Stimulated activated CD4-positive, alpha-beta T cell treated with anti-CD3 and anti-CD28 coated beads, Interleukin-1b, Interleukin-23, amount 100 ng/mL, for 1 hour (primary cell): ENCODE measurements at places on chromosomes 16 and 17.

- no peak for DNase-seq
Measured at GRCh38 chr17:17232303-17232621, 4.7 kb downstream of the FLCN start.

DNA sequence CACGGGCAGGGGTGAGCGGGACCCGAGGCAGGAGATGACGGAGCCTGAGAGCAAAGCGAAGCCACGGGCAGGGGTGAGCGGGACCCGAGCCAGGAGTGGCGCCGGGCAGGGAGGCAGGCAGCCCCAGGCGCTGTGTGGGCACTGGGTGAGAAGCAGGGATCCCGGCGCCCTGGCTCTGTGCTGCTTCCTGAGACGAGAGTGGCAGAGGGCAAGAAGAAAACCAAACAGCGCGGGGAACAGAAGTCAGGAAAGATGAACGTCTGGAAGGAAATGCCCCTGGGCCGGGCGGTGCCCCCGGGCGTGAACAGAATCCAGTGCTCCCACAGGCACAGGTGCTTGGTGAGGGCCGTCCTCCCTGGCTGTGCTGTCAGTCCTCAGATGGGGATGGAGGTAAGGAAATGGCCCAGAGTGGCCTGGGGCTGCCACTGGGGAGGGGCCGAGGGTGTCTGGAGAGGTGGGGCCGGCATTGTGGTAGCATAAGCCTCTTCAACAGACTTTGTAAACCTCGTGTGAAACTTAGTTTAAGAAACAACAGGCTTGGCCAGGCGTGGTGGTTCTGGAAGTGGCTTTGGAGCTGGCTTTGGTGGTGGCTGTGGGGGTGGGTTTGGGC is 9.8 kb downstream of the ASPSCR1 start:
- DNase-seq: no peak

GRCh38 chr17:56727876-56728617 is 105.7 kb downstream of the C17orf67 start:
- DNase-seq: no peak

DNA sequence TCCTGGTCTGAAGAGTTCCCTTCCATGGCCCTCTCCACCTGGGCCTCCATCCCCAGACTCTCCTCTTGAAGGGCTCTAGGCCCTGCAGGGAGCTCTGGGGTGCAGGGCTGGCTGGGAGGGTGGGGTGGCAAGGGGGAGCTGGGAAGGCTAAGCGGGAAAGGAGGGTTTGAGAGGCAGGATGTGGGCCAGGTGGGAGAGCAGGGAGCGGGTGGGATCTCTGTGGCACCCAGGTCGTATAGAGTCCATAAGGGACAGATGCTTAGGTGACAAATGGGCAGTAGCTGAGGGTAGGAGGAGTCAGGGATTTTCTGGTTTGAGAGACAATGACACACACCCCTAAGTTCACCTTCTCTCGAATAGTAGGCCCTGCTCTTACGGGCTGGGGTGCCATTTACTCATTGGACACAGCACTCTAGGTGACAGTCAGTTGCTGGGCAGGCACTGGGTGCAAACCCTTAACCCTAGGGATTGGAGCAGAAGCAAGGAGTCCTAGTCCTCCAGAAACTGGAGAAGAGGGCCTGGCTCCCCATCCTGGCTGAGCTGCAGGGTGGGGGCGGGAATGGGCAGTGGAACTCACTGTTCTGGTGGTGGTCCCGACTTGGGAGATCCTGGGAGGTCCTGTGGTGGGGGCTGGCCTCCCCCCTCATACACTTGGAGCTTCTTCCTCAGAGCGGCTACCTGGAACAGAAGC is 15.3 kb downstream of the KIF18B start:
- DNase-seq: no peak

DNA sequence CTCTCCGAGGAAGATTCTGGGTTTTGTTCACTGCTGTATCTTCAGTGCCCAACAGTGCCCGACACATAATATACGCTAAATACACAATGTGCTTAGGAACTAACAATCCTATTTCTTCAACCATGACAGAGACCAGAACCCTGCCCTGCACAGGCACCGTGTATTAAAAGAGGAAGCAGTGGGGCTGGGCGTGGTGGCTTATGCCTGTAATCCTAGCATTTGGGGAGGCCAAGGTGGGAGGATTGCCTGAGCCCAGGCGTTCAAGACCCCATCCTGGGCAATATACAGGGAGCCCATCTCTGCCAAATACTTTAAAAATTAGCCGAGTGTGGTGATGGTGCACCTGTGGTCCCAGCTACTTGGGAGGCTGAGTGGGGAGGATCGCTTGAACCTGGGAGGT is 19.3 kb downstream of the ARL2BP start:
- no peak for DNase-seq

DNA sequence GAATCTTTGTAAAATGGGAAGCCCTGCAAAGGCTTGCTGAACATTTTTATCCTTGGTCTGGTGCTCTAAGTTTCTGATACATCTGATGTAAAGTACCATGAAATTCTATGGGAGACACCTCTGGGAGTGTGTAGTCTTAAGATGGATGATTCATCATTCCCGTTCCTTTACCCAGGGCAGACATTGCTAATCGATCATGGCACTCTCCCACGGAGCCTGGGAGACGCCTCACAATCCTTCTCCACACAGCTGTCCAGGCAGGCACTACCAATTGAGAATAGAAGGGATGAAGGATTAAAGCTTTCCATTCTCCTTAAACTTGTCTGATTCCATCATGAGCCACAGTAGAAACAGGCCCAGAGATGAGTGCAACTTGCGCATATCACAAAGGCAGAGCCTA is 144.8 kb downstream of the GSG1L start:
- no peak for DNase-seq

- DNase-seq: no peak
Measured at GRCh38 chr17:48123111-48123510, 15.5 kb downstream of the SNX11 start.

- DNase-seq: no peak
Measured at GRCh38 chr16:64545768-64546167, 576.1 kb downstream of the CDH11 start.

DNA sequence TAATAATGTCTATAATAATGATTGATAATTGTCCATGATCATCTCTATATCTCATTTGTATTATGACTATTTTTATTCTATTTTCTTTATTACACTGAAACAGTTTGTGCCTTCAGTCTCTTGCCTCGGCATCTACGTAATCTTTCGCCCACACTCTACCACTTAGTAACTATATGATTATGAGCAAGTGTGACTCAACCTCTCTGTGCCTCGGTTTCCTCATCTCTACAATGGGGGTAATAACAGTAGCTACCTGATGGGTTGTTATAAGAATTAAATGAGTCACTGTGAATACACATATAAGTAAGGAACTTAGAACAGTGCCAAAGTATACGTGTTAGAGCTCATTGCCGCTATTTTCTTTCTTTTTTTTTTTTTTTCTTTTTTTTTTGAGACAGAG is 3.7 kb upstream of the SLC16A11 start:
- no peak for DNase-seq

GRCh38 chr17:77548967-77549366 is 408.2 kb downstream of the SEC14L1 start:
- no peak for DNase-seq

DNA sequence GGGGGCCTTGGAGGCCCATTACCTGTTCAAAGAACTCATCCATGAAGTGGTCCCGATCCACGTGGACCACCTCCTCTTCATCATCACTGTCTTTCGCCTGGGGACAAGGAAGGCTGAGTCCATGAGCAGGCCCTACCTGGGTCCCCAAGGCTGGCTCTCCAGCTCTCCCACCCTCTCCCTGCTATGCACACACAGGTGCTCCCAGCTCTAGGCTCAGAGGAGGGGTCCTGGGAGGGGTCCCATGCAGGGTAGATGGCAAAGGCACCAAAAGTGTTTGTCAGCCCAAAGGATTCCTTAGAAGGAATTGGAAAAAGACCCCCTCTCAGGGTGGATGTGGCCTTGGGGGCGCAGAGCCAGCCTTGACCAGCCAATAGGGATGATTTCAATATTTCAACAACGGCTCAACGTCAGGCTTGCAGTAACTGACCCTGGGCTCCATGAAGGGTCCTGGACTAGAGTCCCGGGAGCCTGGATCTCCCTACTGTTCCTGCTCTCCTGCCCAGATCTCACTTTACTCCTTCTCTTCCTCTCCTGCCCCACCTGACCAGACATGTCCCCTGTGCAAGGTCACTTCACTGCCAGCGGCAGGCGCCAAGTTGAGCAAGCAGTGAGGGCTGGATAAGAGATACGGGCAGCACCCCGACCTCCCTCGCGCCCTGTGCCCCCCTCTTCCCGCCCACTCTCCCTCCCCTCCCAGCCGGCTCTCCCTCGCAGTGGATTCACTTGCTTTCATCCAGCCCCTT is 8.8 kb downstream of the STX1B start:
- no peak for DNase-seq

GRCh38 chr16:66245868-66246267 is 120.6 kb upstream of the CDH5 start:
- no peak for DNase-seq

DNA sequence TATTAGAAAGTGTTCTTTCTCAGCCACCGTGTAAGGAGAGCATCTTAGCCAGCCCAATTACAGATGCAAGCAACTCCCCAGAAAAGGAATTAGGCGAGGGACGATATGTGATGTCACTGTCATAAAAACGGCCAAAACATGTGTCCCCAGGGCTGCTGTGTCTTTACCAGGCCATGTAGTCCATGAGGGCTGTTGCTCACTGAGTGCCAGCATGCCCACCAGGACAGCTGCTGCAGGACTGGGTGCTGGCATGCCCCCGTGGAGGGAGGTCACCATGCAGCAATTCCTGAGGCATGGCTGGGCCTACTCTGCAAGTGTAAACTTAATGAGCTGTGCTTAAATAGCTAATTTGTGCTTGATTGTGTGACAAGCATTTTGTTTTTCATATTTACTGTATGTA is 156.9 kb downstream of the LGALS9B start:
- no peak for DNase-seq

GRCh38 chr16:35823342-35823741 is 2363.9 kb downstream of the TP53TG3F start:
- DNase-seq: no peak

GRCh38 chr16:74738816-74739215 is 35.8 kb downstream of the FA2H start:
- no peak for DNase-seq

GRCh38 chr17:72613806-72614292 is 478.6 kb downstream of the SLC39A11 start:
- DNase-seq: no peak

DNA sequence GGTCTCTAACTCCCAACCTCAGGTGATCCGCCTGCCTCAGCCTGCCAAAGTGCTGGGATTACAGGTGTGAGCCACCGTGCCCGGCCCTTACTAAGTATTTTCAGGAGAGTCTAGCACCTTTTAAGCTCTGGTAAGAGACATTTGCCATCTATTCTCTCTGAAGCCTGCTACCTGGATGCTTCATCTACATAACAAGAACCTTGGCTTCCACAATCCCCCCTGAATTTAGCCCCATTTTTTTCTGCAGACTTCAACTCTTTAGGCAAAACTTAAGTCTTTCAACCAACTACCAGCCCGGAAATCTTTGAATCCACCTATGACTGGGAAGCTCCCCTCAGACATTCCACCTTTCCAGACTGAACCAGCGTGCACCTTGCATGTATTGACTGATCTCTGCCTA is 14.0 kb upstream of the UBE2I start:
- no peak for DNase-seq

GRCh38 chr17:21162394-21162775 is 35.6 kb downstream of the DHRS7B start:
- DNase-seq: no peak

DNA sequence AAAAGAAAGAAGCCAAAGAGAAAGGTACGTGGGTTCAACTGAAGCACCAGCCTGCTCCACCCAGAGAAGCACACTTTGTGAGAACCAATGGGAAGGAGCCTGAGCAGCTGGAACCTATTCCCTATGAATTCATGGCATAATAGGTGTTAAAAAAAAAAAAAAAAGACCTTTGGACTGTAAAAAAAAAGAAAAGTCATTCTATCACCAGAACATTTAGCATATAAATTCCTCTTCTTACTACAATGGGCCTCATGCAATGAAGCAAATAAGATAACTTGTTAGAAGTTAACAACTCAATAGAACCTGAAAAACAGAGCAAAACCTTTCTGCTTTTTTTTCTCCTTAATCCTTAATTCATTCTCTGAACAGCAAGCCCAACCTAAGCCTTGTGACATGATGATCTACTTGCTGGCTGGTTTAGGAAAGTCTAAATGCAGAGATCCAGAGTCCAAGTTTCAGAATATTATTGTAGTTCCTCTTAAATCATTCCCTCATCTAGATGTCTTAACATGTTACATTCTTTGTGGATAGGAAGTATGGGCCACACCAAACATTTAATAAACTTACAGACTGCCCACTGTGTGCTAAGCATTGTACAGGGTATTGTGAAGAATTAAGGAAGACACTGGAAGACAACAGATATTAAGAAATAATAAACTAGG is 45.4 kb downstream of the BRCA1 start:
- no peak for DNase-seq

- DNase-seq: no peak
Measured at GRCh38 chr17:35129973-35130351, 8.5 kb downstream of the FNDC8 start.

DNA sequence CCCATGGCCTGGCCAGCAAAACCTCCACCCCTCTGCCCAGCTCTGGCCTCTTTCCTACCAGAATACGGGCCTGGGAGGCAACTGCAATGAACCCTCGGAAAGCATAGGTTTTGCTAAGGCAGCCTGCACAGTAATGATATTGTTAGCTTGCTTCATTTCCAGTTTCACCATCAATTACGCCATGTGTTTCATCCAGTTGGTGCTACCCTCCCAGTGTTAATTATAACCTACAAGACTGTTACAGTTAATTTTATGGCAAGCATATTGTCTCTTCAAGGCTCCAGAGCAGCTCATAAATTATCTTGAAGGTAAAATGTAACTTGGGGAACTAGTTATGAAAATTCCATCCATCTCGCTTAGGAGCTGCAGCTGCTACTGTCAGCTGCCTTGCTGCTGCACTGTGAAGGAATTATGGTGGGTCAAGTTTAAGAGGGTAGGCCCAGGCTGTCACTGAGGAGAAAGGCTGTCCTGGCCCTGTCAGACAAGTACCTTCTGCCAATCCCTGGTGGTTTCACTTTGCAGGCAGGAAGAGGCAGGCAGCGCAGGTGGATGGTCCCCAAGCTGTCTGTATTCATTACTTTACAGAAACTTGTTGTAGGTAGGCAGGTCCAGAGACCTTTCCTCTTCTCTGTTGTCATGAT is 242.9 kb downstream of the FTO start:
- no peak for DNase-seq

GRCh38 chr17:83079766-83080578 is 563 bp downstream of the METRNL start:
- no peak for DNase-seq

- no peak for DNase-seq
Measured at GRCh38 chr16:12614662-12615278, 188.9 kb downstream of the CPPED1 start.
